Astrocyte of the spinal cord (primary cell): ENCODE measurements at places on chromosomes 16 and 17.

- no peak for DNase-seq
Observed at GRCh38 chr17:73991260-73991659, 212.2 kb upstream of the RPL38 start.

DNA sequence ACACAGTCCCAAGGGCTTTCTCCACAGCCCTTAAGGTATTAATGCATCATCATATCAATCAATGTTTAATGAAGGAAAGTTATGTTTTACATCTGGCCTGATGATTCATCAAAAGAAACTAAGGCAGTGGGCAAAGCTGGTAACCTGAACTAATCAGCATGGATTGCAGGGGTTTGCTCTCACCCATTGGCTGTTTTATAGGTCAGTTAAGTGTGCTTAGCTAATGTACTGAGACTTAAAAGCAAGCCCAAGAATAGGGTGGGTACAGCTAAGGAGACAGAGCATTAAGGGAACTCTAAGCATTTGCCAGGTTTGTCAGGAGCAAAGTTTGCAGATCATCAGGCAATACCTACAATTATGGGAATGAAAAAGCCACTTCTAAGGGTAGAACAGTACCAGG, 1247.6 kb downstream of the CDH8 start:
- no peak for DNase-seq

- no peak for DNase-seq
Observed at GRCh38 chr16:58027161-58027915, 1.8 kb downstream of the MMP15 start.

DNA sequence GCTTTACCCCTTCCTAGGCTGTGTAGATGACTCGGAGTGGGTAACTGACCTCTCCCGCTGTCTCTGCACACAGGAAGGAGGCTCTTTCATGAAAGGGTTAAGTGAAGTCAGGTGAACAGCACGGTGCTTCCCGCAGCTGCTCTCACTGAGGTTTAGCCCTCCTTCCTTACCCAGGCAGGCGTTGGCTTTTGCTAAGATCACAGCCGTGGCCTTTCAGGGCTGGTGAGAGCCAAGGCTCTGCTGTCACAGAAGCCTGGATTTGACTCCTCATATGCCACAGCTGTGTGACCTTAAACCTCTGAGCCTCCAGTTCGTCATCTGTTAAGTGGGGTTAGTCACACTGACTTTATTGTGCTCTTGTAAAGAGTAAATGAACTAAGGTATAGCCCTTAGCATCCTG, 90.9 kb upstream of the PLCG2 start:
- no peak for DNase-seq

GRCh38 chr17:3659541-3660111, 8.8 kb downstream of the TAX1BP3 start:
- peak; percentile 90 for DNase-seq

GRCh38 chr17:72952641-72953315, 139.7 kb downstream of the SLC39A11 start:
- no peak for DNase-seq

GRCh38 chr17:75615301-75615700, 17.9 kb upstream of the SMIM5 start:
- DNase-seq: no peak

DNA sequence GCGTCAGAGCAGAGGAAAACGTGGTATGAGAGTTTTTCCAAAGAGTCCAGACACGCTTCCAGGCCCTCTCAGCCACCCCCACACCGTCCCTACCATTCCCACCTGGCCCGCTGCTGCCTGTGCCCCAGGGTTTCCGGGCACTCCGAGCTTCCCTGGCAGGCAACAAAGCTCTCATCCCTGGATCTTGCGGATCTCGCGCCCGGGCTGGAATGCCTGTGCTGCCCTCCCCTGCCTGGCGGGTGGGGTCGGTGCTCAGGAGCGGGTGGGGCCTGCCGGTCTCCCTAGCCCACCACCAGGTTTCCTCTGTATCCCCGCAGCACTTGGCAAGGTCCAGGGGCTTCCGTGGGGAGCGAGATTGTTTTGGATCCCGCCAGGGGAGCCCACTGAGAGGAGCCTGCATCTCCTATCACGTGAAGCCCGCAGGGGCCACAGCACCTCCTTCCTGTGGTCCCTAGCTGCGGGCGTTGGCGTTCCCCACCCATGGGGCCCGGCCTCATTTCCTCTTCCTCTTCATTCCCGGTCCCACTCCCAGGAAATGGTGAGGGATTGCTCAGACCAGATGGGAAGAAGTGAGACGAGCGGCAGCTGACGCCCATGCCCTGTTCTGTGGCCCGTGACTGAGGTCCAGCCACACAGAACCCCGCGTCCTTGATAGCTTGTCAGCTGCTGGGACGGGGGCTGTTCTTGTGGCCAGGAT, 11.0 kb downstream of the TBC1D24 start:
- no peak for DNase-seq
